ENCODE measurements at places on chromosomes 16 and 17.
A peak's percentile ranks its signal among the peaks of the same experiment; 100 is the strongest.

GRCh38 chr16:29761882-29762281 is 16.1 kb upstream of the C16orf54 start:
- no peak for DNase-seq

DNA sequence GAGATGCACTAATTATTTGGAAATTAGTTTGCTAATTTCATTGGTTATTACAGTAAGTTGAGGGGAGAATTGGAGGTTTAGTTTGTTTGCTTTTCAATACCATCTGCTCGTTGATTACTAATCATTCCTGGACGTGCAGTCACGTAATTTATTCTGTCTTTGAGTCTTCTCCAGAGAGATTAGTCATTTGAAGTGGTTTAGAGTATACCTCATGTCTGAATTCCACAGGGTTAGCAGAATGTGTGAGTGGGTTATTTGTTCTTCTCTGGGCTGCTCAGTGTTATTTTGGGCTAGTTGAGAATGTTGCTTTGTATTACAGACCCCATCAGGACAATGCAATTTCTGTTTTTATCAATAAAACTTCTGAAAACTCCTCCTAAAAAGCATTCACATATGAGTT is 265.0 kb downstream of the RBFOX1 start:
- DNase-seq = no peak

DNA sequence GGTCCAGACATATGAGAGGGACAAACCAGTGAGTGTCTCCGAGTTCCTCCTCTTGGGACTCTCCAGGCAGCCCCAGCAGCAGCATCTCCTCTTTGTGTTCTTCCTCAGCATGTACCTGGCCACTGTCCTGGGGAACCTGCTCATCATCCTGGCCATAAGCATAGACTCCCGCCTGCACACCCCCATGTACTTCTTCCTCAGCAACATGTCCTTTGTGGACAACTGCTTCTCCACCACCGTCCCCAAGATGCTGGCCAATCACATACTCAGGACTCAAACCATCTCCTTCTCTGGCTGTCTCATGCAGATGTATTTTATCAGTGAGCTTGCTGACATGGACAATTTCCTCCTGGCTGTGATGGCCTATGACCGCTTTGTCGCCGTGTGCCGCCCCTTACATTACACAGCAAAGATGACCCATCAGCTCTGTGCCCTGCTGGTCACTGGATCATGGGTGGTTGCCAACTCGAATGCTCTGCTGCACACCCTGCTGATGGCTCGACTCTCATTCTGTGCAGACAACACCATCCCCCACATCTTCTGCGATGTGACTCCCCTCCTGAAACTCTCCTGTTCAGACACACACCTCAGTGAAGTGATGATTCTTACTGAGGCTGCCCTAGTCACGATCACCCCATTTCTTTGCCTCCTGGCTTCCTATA is 19.2 kb downstream of the ZNF200 start:
- no peak for DNase-seq

DNA sequence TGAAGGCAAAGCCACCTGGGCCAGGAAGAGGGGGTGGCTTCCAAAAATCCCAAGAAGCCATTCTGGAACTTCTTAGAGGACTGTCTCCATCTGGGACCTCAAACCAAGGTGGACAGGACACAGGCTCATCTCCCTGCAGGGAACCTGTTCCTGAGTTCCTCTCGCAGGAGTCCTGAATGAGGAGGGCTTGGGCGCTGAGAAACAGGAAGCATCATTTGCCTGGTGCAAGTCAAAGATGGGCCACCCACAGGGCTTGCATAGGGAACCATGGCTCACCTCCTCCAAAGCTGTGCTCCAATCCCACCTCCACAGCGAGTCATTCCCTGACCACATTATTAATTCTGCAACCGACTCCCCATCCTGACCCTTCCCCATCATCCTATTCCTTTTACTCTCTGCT is 55.0 kb upstream of the RPL38 start:
- DNase-seq = no peak

GRCh38 chr17:29085223-29085622 is 42.3 kb downstream of the PIPOX start:
- DNase-seq = no peak

- DNase-seq = no peak
Observed at GRCh38 chr17:16910341-16910740, 61.6 kb downstream of the TNFRSF13B start.

DNA sequence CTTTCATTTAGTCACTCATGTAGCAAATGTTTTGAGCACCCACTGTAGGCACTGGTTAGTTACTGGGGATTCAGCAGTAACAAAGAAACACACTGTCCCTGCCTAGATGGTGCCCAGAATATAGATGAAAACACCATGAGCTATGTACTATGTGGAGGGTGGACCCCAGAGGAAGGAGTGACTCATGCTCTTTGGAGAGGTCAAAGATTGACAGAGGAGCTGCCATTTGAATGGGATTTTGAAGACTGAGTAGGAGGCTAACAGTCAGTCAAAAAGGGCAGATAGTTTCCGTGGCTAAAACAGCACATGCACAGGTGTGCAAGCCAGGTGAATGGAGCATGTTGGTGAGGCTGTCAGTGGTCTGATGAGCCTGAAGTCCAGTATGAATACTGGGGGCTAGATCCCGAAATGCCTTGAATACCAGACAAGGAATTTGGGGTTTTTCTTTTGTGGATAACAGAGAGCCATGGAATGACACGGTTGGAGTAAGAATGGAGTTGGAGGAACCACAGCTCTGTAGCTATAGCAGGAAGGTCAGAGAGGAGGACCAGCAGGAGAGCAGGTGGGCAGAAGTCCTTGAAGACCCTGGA is 6.1 kb downstream of the IL21R start:
- DNase-seq = no peak

GRCh38 chr17:67431249-67432015 is 54.4 kb downstream of the PITPNC1 start:
- DNase-seq = no peak

- no peak for DNase-seq
Observed at GRCh38 chr16:29992344-29992967, 3.0 kb downstream of the HIRIP3 start.

DNA sequence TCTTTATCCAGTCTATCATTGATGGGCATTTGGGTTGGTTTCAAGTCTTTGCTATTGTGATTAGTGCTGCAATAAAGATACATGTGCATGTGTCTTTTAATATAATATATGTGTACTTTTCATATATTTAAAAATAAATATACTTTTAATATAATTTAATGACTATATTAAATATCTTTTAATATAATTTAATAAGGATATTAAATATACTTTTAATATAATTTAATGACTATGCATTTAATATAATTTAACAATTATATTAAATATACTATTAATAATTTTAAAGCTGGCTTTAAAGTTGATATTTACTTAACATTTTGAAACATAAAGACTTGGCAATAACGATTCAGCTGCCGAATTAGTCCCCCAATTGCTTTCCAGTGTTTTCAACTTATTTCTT is 1.2 kb downstream of the CCL23 start:
- DNase-seq = no peak

- no peak for DNase-seq
Observed at GRCh38 chr16:23282568-23282967, 19.5 kb upstream of the SCNN1B start.

DNA sequence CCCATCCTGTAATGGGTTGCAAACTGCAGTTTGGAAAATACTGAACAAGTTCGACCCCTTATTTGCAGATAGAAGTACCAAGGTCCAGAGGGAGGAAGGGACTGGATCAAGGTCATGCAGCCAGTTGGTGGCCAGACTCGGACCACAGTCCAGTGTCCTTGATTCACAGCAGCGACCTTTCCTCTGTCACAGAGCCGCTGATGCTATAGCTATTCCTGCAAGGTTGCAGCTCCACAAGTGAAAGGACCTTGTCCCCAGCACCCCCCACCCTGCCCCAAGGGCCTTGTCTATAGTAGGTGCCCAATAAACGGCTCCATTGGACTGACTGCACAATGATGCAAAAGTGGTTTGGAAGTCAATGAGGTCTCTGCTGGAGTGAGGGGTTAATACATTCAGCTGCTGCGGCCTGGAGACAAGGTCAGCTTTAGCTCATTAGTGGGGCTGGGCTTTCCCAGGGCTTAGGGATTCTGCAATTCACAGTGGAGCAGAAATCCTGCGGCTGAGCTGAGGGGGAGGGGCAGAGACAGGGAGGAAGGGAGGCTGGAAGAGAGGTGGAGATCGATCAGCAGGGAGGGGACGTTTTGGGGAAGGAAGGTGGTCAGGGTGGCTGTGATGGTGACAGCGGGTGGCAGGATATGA is 13.4 kb upstream of the CRHR1 start:
- DNase-seq = no peak

DNA sequence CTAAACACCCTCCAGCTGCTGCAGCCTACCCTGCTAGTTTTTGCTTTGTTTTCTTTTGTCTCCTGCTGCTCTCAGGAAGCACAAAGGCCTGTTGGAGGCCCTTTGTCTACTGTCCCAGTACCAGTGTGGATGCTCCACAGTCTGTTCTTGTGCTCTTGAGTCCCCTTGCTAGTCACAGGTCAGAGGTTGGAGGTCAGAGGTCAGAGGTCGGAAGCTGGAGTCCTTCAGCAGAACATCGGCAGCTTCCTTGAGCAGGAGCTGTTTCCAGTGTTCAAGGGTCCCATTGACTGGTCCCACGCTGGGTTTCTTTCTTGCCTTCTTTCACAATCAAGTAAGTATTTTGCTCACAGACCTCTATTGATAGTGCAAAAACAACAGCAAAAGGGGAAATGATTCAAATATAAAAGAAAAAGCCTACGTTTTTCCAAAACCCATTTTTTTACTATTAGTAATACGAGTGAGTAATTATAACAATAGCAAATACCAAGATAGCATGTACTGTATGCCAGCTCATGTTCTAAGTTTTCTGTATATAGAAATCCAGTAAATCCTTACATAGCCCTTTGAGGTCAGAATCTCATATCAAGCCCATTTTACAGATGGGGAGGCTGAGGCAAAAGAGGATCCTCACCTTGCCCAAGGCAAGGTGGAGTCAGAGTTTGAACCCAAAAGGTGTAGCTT is 10.9 kb upstream of the IL34 start:
- no peak for DNase-seq

DNA sequence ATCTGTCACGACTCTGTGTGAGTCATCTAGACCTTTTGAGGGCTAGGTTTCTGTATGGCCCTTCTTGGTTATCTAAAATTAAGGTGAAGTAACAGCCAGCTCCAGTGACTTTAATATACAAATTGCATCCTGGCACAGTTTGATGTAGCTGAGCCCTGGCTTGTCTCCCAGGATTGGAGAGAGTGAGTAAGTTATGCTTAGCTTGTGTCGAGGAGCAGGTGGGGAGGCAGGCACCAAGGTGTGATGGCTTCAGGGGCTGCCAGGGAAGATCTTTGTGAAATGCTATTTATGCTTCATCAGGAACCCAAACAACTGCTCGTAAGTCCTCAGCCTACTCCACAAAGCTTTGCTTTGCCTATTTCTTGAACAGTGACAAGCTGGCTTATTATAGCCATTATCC is 261.2 kb downstream of the HS3ST4 start:
- no peak for DNase-seq

- DNase-seq = no peak
Observed at GRCh38 chr17:45077643-45078042, 16.5 kb downstream of the NMT1 start.

GRCh38 chr16:50067290-50067853 is 1.6 kb downstream of the HEATR3 start:
- no peak for DNase-seq

DNA sequence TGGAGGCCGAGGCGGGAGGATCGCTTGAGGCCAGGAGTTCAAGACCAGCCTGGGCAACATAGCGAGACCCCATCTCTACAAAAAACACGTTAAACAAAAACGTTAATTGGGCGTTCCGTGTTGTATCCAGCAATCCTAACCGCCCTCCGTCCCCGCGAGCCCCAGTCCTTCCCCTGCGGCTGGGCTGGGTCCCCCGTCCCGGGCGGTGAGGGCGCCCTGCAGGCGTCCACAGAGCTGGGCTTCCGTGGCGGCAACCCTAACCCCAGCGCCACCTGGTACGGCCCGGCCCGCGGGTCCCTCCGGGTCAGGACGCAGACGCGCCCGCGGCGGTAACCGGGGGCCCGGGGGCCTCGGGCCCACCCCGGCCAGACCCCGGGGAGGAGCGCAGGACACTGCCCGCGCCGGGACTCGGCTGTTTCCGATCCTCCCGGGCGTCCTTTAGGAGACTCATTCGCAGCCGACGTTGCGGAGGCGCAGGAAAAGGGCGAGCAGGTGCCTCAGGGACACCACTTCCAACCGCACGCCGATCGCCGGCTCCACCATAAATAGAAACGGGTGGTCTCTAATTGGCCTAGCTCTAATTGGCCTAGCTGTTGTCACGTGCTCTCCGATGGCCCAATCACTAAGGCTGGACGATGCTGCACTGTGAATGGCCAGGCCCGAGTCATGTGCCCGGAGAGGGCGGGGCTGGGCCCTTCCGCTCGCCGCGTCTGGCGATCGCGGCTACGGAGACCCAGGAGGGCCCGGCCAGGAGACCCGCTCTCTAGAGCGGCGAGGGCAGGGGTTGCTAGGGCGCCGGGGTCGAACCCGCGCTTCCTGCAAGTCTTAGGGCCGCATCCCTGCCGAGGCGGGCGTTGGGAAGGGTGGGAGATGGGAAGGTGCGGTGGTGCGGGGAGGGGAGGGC is 19.0 kb upstream of the CSNK1D start:
- DNase-seq = peak; percentile 94

DNA sequence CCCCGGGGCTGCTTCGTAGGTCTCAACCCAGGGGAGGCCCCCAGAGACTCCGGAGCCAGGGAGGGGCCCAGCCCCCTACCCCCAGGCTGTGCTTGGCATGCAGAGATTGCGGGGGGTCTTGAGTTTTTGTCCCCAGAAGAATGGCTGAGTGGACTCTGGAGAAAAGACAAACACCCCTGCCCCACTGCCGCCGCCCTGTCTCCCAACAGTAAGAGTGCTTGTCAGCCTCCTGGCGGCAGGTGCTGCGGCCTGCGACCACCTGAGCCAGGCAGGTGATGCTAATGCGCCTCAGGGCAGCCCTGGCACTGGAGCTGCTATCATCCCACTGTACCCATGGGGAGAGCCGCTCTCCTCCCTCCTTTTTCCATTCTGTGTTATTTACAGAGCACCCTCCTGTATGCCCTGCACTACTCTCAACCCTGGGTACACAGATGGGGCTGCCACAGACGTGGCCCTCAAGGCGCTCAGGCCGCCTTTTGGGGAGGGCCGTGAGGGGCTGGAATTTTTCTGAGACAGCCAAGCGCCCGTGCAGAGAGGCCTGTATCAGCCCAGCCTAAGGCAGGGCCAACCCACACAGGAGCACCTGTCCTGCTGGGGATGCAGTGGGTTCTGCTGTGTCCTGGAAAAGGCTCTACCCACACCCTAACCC is 2.6 kb upstream of the IL17C start:
- DNase-seq = no peak

Data from amygdala (tissue), 56 donors.